Right ventricle myocardium superior (tissue), 1 donor: ENCODE measurements at places on chromosomes 5 and 9.

- peak; percentile 92 for DNase-seq
Observed at GRCh38 chr9:127943731-127944144, 6.1 kb upstream of the DPM2 start.

- DNase-seq = peak; percentile 63
Observed at GRCh38 chr5:68033961-68034571, 181.5 kb upstream of the PIK3R1 start.

DNA sequence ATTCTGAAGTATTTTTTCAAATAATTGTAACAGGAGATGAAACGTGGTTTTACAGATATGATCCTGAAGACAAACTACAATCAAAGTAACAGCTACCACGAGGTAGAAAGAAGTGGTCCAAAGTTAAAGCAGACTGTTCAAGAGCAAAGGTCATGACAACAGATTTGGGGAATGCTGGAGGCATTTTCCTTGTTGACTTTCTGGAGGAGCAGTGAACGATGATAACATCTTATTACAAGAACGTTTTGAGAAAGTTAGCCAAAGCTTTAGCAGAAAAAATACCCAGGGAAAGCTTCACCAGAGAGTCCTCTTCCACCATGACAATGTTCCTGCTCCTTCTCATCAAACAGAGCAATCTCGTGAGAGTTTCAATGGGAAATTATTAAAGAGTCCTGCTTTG lies 145.4 kb upstream of the NREP start:
- DNase-seq = no peak

GRCh38 chr5:72558383-72558782 lies 51.2 kb upstream of the ZNF366 start:
- DNase-seq = no peak

DNA sequence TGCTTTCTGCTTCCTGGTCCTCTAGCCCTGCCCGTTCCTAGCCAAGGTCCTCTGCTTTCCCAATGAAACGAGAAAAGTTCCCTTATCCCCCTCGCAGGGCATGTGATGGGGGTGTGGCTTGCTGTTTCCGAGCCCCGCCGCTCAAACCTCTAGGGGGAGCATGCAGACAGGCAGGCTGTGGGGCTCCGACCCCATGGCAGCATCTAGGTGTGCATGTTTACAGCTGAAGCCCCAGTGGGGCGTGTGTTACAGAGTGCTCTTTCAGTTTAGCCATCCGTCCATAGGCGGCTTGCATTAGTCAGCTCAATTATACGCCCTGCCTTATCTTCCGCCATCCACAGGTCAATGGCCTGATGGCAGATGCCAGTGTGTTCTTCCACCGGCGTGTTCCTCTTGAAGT lies 48.3 kb upstream of the SPATA31E1 start:
- no peak for DNase-seq

GRCh38 chr5:116487045-116487444 lies 87.6 kb downstream of the SEMA6A start:
- no peak for DNase-seq

DNA sequence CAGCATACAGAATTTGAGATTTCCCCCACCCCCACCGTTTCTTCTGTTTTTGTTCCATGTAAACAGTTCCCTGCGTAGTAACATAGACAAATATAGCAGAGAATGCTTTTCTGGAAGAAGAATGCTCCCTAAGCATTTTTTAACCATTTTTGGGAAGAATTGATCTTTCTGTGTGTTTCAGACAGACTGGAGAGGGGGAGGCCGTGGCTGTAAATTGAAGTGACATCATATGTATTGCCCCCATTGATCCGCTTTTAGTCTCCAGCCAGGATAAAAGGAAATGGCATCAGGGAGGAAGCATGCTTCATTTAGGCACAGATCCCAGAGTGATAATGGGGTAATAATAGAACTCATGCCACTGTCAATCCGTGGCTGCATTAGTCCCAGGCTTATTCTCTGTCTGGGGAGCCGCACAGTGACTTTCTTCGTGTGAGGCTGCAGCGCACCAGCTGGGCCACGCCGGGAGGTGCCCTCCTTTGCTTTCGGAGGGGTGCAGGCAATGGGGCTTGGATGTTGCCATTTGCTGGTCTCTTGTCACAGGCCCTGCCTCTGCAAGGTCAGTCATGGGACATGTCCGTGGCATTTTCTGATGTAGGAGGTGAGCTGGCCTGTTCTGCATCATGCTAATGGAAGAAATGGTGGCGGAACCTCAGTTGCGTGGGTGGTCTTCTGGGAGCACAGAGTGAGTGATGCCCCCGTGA lies 261.5 kb downstream of the FANCC start:
- no peak for DNase-seq

GRCh38 chr5:91283899-91284298 lies 99.2 kb downstream of the ARRDC3 start:
- no peak for DNase-seq

DNA sequence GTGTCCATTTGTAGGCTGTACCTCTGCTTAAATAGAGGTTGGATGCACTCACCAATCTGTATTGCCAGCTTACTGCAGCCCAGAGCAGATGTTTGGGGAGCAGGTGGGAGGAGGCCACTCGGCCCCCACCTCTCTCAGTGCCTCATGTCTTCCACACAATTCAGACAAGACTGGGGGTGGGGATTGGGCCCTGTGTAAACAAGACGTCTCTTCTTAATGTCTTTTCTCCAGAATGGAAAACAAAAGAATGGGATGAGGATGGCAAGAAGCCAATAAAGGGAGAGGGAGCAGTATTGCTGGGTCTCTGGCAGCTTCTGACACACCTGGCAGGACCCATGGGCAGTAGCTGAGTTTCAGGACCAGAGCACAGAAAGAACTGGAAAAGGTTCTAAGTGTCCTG lies 64.9 kb downstream of the SIL1 start:
- no peak for DNase-seq

DNA sequence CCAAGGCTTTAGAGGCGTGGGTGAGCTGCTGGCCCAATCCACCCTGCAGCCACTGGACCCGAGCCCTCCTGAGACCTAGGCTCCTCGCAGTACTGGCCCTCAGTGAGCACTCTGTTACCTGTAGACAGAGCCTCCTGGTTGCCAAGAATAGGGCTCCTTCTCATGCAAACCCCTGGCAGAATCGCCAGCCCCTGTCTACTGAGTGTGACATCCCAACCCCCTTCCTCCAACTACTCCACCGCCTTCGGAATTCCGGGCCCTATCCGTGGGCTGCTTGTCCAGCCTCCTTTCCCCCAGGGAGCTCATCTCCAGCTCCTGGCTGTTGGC lies 23.8 kb upstream of the COL5A1 start:
- DNase-seq = no peak
